ENCODE measurements at places on chromosomes 5 and 9.

- DNase-seq, result peak; percentile 9
Observed at GRCh38 chr9:92266486-92266885, 27.0 kb downstream of the IARS1 start.

GRCh38 chr9:93107151-93107824, 11.3 kb downstream of the CARD19 start:
- DNase-seq, result no peak

DNA sequence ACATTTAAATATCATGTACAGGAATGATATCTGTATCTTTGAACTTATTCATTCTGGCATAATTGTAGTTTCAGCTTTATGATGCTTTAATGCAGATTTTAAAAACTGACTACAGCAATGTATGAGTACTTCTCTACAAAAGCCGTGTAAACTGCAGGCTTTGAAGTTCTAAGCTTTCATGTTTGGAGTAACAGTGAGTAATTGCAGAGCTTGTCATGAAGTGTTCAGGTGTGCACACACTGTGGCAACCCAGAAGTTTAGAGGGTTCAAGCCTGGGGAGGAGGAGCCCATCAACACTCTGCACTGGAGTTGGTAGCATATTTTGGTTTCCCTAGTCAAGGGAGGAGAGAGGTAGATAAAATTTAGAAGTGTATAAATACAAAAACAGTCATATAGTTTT, 130.9 kb downstream of the CD180 start:
- DNase-seq, result no peak

DNA sequence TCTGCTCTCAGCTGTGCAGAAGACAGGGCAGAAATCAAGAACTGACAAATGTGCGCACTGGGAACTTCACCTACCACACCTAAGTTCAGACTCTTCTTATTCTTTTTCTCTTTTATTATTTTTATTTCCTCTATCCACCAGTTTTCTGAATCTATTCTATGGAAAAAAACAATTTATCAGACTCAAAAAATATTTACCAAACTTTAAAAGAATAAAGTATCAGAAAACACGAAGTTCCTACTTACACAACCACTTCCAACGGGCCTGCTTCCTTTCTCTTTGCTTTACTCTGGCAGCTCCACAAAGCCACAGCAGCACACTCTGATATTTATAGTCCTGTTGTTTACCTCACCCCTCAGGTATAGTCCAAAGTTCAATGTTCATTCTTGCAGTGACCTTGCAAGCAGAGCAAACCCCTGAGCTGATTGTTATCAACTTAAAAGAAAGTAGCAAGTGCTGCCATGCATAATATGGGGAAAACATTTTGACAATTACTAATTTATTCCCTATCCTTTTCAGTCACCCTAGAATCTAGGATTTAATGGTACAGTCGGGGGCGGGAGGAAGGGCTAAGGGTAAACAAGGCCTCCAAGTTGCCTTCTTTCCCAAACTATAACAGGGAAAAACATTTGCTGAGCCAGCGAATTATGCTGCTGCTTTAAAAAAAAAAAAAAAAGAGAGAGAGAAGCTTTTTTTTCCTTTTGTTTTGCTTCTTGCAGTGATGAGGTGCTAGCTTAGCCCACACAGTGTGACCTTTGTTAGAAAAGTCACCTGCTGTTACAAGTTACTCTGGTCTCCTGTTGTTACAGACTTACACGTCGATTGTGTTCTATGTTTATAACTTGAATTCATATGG, at the start of gene SELENOP:
Gene SELENOP, minus strand, starts transcription at position 302 of the 856 bp plus-strand sequence. CDS start 3,539 bp downstream, outside the sequence.
- peak; percentile 77 for DNase-seq

DNA sequence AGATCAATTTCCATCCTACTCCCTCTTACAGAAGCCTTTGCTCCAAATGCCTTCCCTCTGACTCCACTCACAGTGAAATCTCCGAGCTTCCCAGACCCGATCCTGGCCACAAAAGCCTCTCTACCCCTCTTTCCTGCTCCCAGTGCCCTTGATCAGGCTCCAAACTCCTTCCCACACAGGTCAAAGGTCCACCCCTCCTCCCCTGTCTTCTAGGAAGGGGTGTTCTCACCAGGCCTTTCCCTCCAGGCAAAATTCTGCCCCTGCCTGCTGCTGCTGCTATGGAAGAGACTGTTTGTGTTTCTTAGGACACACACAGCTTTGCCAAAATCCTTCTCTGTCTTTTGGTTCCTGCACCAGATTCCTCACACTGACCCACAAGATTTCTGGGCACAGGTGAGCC, 85.8 kb upstream of the ALDH1A1 start:
- DNase-seq, result no peak

DNA sequence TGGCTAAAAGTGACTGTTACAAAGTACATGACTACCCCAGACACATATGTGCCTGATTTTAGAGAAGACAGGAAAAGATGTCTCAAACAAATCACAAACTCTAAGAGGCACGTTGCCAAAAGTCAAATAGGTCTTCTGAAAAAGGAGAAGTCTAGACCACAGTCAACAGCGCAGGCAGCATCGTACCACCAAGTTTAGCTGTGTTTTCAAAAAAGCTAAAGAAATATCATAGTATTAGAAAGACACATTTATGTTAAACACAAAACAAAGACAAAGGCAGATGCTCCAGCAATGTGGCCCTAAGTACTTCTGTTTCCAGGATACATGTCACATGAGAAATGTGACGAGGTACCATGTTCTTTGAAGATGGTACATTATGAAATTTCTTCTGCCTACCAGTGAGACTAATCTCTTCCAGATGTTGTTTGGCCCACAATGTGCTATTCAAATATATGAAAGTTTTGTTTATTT, 43.5 kb downstream of the LPAR1 start:
- no peak for DNase-seq

DNA sequence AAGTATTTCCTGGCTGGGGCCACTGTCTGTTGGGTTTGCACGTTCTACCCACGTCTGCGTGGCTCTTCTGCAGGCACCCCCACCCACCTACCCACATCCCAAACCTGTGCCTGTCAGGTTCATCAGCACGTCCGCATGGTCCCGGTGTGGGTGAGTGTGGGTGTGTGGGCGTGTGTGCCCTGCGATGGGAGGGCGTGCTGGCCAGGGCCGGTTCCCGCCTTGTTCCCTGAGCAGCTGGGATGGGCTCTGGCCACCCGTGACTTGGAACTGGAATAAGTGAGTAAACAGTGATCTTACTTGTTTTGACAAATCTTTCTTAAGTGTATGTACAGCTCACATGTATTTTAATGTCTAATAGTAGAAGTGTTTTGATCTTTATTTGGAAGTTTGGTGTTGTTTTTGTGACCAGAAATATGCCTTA, 20.4 kb downstream of the ERGIC1 start:
- no peak for DNase-seq

GRCh38 chr5:115888027-115888426, 46.3 kb downstream of the AP3S1 start:
- no peak for DNase-seq

GRCh38 chr5:154465169-154465568, 12.9 kb downstream of the HAND1 start:
- no peak for DNase-seq

- peak; percentile 60 for DNase-seq
Observed at GRCh38 chr5:139636975-139637408, 11.2 kb upstream of the CXXC5 start.

DNA sequence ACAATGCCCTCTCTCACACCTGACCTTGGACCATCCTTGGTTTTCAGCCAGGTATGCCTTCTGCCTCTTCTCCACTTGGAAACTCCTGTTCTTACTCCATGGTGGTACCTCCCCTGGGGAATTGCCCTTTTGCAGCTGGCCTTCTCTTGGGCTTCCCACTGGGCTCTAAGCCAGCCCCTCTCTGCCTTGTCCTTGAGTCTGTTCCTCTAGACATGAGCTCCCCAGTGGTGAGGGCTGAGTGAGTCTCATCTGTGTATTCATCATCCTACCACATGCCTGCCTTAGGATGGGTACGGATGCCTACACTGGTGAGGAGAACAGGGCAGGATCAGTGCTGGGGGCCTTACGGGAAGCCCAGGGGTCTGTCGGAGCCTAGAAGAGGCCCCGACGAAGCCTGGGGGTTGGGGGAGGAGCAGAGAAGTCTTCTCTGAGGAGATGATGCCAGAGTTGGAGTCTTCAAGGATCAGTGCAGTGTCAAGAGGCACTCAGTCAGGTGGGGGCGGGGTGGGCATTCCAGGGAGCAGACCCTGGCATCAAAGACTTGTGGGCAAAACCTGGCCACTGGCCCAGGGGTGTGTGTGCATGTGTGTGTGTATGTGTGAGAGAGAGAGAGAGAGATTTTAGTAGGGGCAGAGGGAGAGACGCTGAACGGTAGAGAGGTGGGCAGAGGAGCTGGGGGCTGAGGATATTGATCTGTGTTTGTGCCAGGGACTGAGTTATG, 5.2 kb upstream of the CRB2 start:
- DNase-seq, result no peak

DNA sequence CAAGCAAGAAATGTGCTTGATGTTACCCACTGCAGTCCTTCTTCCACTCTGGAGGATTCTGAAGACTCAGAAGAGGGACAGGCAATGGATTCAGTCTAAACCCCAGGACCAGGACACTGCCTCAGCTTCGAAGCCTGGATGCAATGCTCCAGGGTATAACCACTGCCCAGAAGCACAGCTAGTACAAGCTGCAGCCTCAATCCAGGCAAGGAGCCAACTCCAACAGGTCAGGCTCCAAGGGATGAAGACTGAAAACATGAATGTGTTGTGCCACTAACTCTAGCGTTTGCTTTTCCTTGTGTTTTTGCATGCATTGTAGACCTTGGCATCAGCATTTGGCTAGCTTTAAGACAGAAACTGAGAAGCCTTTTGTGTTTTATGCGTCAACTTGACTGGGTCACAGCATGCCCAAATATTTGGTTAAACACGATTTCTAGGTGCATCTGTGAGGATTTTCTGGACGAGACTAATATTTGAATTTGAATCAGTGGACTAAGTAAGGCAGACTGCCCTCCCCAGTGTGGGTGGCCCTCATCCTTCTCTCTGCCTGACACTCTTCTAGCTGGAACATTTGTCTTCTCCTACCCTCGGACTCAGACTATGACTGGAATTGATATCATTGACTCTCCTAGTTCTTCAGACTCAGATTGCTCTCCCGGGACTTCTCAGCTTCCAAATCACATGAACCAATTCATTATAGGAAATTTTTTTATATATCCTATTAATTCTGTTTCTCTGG, 20.5 kb upstream of the GPX3 start:
- DNase-seq, result no peak

DNA sequence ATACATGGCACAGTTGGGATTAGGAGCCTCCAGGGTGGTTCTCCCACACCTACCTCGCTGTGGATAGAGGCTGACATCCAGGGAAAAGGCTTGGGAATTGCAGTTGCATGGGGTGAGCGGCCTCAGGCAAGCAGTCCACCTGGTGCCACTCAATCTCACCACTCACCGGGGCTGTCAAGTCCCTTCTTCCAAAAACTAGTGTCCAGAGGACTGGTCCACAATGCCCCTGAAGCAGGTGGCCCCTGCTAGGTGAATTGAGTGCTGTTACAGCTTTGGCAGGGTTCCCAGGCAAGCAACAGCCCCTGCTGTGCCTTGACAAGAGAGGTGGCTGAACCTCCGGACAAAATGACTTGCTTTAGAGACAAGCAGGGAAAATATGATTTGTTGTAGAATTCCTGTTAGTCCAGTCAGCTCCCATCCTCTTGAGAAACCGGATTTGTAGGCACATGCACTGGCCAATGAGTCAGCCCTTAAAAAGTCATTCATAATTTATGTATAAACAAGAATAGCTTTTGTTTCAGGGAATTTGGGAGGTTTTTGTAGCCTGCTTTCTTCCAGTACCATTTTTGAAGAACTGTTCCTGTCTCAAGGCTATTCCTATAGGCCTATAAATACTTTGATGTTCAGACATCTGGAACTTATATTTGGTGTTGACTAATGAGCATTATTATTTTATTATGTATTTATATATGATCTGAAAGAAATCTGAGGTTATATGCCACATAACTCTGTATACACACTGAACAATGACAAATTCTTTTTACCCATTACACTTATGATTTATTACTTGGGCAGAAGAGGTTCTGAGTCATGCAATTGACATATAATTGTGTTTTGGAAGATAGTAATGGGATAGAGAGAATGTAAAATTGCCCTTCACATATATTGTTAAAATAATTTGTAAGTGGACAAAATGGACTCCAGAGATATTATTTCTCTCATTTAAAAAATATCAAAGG, 411.1 kb downstream of the ACTL7B start:
- DNase-seq, result no peak

GRCh38 chr5:56264417-56265025, 31.4 kb upstream of the ANKRD55 start:
- DNase-seq, result no peak
